ENCODE measurements at places on chromosomes 5 and 9.

- H3K36me3 ChIP-seq: no peaks in the 10 kb centered on the region
- DNase-seq: no peak
- H3K27me3 ChIP-seq: no peaks in the 10 kb centered on the region
- no peaks in the 10 kb centered on the region for H3K4me1 ChIP-seq
- H3K4me3 ChIP-seq: no peak overlapping the region
Measured at GRCh38 chr5:102531506-102531905, 32.7 kb upstream of the SLCO6A1 start.

GRCh38 chr5:39584927-39585326 is 160.1 kb upstream of the DAB2 start:
- no peak overlapping the region for H3K4me3 ChIP-seq
- H3K27me3 ChIP-seq: no peaks in the 10 kb centered on the region
- H3K4me1 ChIP-seq: no peaks in the 10 kb centered on the region
- no peak for DNase-seq

DNA sequence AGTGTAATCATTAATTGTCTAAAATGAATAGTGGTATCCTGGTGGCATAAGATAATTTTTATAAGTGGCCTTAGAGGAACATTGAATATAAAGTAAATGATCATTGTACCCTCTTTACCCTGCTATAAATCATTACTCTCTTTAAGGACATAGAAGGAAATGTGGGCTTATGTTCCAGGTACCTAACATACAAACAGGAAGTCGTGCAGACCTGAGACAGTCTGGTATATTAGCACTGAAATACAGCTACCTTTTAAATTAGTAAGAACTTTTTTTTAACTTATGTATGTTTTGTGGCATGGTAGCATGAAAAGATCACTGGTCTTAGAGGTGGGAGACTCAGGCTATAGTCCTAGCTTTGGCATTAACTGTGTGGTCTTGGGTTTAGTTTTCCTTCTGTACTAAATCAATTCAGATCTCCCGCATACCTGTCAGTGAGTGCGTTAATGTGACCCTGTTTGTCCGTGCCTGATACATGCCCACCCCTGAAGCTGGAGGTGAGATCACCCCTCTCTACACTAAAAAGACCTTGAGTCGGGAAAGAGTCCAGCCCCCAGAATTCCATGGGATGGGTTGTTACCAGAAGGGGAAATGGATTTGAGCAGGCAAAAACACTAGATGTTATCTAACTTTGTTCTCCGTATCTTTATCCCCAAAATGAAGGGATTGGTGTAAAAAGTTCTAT is 59.4 kb upstream of the ERBIN start:
- H3K36me3 ChIP-seq: no peaks in the 10 kb centered on the region
- no peaks in the 10 kb centered on the region for H3K27me3 ChIP-seq
- H3K4me1 ChIP-seq: no peaks in the 10 kb centered on the region
- no peak for DNase-seq

DNA sequence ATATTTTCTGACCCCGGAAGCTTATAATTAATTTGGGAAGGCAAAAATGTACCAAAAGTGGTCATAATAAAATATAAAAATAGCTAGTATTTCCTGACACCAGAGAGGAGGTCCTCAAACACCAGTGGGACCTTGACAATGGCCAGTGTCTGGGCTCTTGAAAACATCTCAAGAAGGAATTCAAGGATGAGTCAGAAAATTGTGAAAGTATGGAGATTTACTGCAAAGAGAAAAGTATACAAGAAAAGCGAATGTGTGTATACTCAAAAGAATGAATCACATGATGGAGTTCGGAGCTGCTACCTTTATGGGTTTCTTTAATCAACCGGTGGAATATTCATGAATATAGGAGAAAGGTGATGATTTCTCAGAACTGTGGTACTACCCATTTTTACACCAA is 1709.0 kb upstream of the WWC1 start:
- no peaks in the 10 kb centered on the region for H3K36me3 ChIP-seq
- no peak overlapping the region for H3K27ac ChIP-seq
- H3K27me3 ChIP-seq: no peaks in the 10 kb centered on the region

DNA sequence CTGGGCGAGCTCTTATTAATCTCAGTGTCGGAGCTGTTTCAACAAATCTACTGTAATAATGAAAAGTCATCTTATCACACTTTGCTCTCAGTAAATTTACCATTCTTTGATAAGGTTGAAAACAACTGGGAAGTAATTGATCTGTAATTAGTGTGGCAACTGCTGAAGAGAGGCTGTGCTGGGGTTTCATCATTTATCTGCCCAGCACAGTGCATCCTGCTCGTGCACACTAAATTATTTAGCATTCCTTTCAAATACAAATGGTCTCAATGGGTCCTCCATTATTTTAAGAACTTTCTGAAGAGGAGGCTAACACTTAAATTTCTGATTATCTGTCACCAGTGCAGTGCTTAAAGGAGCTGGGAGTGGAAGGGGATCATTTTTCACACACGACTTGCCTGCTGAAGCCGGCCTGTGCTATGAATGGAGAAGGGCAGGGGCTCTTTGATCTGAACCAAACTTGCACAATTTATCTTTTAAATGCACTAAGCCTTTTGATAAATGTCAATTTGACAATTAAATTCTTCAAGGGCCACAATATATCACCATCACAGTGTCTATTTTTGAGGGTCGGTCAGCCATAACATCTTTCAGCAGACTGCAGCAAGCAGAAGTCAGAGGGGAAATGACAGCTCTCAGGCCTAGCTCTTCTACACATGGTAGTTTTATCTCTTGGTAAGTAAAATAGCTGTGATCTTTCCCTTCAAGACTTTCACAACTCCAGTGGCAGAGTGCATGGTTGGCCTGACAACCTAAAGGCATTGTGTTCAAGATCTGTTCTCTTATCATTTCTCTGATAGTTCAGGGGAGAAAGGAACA is 106.4 kb upstream of the EFNA5 start:
- H3K27me3 ChIP-seq: no peaks in the 10 kb centered on the region
- no peaks in the 10 kb centered on the region for H3K4me1 ChIP-seq
- no peak overlapping the region for H3K27ac ChIP-seq
- H3K4me3 ChIP-seq: no peak overlapping the region

DNA sequence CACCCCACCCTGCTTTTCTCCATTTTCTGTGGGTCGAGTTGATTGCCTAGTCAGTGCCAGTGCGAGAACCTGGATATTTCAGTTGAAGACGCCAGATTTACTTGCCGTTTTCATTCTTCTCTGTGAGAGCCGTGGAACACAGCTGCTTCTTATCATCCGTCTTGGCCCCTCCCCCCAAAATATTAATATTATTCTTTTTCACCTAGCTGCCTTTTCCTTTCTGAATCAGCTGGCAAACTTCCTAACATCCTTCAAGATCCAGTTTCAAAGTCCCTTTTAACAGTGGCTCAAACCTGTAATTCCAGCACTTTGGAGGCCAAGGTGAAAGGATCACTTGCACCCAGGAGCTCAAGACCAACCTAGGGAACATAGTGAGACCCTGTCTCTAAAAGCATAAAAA is 117.1 kb upstream of the RASA1 start:
- no peak overlapping the region for H3K27ac ChIP-seq
- no peaks in the 10 kb centered on the region for H3K36me3 ChIP-seq
- DNase-seq: no peak
- no peaks in the 10 kb centered on the region for H3K27me3 ChIP-seq
- H3K4me3 ChIP-seq: no peak overlapping the region
- H3K4me1 ChIP-seq: no peaks in the 10 kb centered on the region

- H3K27ac ChIP-seq: peak overlapping the region; percentile 33
- peaks cover 48% of the 10 kb centered on the region for H3K4me1 ChIP-seq
- H3K4me3 ChIP-seq: no peak overlapping the region
Measured at GRCh38 chr9:126720036-126720435, 84.8 kb upstream of the ZBTB43 start.

GRCh38 chr5:150801117-150801927 is 22.8 kb downstream of the SMIM3 start:
- no peaks in the 10 kb centered on the region for H3K4me1 ChIP-seq
- no peaks in the 10 kb centered on the region for H3K36me3 ChIP-seq
- H3K27me3 ChIP-seq: no peaks in the 10 kb centered on the region
- peak overlapping the region; percentile 50 for H3K4me3 ChIP-seq

DNA sequence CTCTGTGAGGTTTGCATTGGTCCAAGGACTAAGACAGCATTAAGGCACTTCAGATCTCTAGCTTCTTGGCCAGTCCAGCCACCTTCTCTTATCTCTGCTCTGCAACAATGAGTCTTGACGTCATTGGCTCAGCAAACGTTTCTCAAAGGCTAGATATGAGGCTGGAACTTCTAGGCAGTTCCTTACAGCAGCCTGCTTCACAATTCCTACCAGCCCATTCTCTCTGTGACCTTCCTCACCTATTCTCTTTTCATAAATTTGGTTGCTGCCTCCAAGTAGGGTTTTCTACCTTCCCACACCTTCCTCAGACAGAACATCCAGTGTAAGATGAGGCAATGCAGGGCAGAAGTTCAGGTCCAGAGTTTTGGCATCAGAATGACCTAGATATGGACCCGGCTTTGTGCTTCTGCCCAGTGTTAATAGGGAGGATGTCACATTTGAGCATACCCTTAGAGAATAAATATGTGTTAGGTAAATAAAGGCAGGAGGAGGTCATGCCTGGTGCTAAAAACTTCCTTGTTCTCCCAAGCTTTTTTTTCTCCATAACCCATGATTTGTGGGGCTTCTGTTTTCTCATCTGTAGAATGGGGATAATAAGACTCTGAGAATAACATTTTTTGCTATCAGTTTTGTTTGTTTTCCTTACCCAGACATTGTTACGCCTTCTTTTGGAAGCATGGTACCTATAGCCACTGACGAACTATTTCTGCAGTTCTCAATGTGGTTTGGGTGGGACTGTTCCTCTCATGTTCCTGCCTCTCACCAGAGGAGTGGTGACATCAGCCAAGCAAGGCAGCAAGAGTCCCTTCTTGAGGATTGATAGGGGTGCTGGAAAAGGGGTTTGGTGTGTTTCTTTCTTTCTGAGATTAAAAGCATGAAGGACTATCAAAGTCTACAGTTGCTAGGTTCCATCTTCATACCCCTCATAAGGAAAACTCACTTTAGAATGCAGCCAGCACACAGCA is 220.6 kb upstream of the TRIM32 start:
- H3K36me3 ChIP-seq: no peaks in the 10 kb centered on the region
- DNase-seq: no peak
- peaks cover 5% of the 10 kb centered on the region for H3K4me1 ChIP-seq
- H3K4me3 ChIP-seq: no peak overlapping the region
- no peaks in the 10 kb centered on the region for H3K27me3 ChIP-seq
- H3K27ac ChIP-seq: no peak overlapping the region

DNA sequence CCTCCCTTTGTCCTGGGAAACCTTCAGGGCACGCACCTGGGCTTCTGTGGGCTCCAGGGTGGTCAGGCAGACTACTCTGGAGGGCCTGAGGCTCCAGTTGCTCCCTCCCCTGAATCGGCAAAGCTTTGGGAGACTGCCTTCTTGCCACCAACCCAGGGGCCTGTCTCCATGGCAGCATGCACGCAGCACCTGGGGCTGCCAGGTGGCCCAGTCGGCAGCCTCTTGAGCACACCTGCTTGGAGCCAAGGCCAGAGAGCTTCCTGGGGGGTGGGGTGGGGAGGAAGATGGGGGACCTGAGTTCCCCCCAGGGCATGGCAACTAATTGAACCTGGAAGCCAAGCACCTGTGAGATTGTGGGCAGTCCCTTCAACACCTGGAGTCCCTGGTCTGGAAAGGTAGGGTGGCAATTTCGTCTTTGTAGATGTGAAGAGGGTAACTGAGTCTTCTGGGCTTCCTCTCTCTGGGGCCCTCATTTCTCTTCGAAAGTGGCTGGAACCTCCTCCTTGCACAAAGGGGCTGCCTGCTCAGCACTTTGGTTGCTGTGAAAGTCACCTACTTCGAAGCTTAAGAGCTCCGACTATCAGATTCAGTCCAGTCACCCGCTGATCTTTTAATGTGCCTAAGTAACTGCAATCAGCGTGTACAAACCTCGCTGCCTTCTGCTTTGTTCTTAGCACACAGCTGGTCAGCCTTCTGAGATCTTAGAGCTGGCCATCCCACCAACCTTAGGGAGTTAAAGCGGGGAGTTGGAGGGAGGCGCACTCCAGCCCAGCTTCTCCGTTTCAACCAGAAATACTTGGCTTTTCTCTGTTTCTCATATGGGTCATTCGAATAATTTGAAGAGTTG is 4.0 kb downstream of the RNF183 start:
- no peak overlapping the region for H3K4me3 ChIP-seq
- no peaks in the 10 kb centered on the region for H3K27me3 ChIP-seq
- peaks cover 3% of the 10 kb centered on the region for H3K36me3 ChIP-seq
- H3K4me1 ChIP-seq: no peaks in the 10 kb centered on the region
- no peak for DNase-seq
- H3K27ac ChIP-seq: no peak overlapping the region

- no peak for DNase-seq
- H3K4me1 ChIP-seq: peaks cover 7% of the 10 kb centered on the region
- no peaks in the 10 kb centered on the region for H3K27me3 ChIP-seq
- H3K4me3 ChIP-seq: no peak overlapping the region
Measured at GRCh38 chr9:121474231-121474947, 25.3 kb downstream of the GGTA1 start.

DNA sequence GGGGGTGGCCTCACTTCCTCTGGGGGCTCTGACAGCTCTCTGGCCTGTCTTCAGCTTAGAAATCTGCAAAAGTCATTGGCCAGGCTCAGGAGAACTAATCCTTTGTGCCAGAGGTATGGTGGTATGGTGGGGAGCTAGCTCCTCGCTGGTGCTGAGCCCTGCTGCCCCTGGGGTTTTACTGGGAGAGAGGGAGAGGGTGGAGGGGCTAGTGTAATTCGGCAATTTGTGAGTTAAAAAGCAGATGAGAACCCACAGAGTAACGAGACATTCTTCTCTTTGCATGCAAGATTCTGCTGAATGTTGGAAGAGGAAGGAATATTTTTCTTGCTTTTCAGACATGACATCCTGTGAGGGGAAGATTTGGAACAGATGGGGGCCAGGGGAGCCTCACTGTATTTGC is 65.5 kb upstream of the SPRY4 start:
- DNase-seq: no peak
- peaks cover 20% of the 10 kb centered on the region for H3K4me1 ChIP-seq
- H3K36me3 ChIP-seq: no peaks in the 10 kb centered on the region
- no peak overlapping the region for H3K4me3 ChIP-seq
- H3K27me3 ChIP-seq: no peaks in the 10 kb centered on the region
- H3K27ac ChIP-seq: peak overlapping the region; percentile 61

DNA sequence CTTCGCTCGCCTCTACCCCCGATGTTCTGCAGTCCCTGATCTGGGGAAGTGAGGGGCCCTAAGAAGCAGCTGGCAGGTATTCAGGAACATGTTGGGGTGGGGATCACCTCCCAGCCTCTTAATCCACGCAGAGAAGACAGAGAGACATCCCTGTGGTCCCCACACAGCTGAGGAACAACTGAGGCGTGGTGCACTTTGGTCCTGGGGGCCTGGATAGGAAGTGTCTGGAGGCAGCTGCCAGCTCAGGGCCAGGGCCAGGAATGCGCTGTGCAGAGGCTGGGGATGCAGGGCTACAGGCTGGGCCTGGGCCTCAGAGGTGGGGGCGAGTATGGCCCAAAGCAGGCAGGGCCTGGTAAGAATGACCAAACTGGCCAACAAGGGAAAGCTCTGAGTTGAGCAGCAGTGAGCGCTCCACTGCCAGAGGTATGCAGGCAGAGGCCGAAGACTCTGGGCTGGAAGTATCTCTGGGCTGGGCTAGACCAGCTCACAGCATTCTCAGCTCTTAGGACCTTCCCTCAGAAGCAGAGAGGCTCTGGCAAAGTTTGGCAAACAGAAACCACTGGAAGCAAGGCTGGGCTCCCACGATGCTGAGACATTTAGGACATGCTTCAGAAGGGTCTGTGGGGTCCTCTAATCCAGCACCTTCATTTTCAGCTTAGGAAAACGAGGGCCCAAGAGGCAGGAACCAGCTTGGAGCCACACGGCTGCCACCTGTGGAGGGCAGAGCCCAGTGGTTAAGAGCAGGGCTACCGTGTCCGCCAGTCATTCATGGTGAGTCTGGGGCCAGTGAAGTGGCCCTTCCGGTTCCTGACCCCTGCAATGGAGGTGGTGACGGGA is 174.4 kb downstream of the GAPVD1 start:
- no peak overlapping the region for H3K27ac ChIP-seq
- peaks cover 4% of the 10 kb centered on the region for H3K4me1 ChIP-seq
- no peak overlapping the region for H3K4me3 ChIP-seq
- no peaks in the 10 kb centered on the region for H3K27me3 ChIP-seq

All from spinal cord (tissue), 10 donors.